ENCODE measurements at places on chromosomes 2 and 18.

- DNase-seq, result no peak
These were observed 2.7 kb downstream of the NT5DC4 start for GRCh38 chr2:112723547-112723940.

DNA sequence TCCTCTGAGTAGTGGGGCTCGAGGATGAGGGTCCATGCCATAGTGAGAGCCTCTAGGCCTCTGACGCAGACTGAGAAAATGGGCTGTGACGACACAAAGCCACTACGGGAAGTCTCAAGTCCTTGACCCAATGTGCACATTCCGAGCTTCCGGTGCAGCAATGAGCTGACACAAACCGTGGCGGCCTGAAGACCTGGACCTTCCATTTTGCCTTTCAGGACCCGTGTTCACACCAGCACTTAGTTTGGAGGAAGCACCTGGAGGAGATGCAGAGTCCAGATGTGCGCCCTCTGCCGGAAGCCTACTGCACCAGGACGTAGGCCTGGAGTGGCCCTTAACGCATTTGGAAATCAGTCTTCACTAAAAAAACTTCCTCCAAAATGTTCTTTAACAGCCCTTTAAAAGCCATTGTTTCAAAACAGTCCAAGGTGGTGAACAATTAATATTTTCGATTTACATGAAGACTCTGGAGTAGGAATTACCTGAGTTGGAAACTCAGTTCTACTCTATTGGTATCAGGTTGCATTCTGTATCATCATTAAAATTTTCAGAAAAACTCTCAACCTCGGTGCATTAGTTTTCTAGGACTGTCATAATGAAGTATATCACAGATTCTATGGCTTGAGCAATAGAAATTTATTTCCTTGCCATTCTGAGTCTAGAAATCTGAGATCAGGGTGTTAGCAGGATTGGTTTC is 33.9 kb downstream of the BMP10 start:
- DNase-seq, result no peak

DNA sequence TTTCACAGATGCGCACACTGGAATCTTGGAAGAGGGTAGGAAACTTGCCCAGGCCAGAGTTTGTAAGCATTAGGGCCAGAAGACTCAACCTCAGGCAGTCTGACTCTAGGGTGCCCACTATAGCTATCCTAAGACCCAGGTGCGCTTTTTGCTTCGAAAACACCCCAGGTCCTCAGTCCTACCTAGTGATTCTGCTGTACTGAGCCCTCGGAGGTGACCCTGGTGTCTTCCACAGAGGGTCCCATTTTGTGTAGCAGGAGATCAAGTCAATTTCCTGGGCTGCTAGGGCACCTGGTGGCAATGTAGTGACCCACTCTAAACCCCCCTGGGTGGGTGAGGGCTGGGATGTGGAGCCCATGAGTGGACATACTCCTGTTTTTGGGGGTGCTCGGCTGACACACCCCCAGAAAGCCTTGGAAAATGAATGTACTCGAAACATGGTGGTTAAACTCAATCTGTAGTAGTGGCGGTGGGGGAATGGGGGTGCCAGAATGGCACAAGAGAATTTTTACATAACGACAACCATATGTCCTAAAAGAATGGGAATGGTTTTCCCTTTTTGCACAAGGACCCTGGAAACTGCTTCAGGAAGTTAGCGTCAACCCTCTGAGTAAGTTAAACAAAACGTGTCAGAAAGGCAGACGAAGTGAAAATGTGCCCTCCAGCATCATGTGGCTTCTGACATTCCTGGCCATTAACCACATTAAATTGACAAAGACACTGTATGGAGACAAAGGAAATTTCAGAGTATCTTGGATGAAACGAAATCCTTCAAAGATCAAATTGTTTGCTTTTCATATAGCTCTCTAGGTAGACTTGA is 218.0 kb upstream of the COPS8 start:
- peak; percentile 26 for DNase-seq

DNA sequence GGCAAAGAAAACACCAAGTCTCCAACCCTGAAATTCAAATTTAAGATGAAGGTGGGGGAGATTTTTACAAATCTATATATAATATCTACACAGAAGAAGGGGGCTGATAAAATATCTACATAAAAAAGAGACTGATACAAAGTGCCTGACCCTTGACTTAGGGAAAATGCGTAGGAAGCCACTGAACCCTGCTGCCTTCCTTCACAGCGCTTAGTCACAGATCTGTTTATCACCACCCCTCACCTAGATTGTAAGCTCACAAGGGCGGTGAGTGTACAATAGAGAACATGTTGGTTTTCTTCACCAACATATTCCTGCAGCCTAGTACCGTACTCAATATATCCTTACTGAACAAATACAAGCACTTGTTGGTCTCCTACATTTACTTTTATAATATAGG is 54.3 kb downstream of the NOL10 start:
- no peak for DNase-seq

- DNase-seq, result peak; percentile 81
These were observed 52.7 kb downstream of the CRIM1 start for GRCh38 chr2:36408198-36408703.

GRCh38 chr2:23593752-23594459 is 208.9 kb downstream of the KLHL29 start:
- DNase-seq, result no peak

Data from astrocyte (in vitro differentiated cells and primary cell).